Sciatic nerve (tissue), 2 donors: ENCODE measurements at places on chromosomes 3 and 15. TPM values are rescaled to one million over a fixed set of nuclear protein-coding genes. Genes with fewer than 3 reads are reported as not detected.
A peak's percentile ranks its signal among the peaks of the same experiment; 100 is the strongest.

DNA sequence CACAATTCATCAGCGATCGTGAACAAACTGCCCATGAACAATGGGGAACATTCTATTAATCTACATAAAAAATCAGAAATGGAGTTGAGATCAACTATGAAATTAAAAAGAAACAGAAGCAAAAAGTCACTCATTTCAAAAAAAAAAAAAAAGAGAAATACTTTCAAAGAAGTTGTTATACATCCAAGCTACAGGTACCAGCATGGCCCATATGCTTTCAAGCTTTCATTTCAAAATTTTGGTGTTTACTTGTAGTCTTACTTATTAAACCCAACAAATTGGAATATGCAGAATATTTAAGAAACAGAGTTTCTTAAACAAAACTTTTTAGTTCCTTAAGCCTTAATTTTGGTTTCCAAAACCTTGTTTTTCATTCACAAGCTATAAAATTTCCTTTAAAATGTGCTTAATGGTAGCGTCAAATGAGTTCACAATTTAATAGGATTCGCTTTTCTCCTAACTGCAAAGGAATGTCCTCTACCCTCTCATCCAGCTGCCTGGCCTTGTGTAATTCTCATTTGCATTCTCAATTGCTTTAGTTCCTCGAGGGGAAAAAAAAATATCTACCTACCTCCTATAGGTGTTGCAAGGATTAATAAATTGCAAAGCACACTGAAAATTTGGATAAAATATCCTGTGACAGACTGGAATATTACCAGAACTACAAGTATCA, 565.2 kb downstream of the ROBO1 start:
- no peak for DNase-seq

DNA sequence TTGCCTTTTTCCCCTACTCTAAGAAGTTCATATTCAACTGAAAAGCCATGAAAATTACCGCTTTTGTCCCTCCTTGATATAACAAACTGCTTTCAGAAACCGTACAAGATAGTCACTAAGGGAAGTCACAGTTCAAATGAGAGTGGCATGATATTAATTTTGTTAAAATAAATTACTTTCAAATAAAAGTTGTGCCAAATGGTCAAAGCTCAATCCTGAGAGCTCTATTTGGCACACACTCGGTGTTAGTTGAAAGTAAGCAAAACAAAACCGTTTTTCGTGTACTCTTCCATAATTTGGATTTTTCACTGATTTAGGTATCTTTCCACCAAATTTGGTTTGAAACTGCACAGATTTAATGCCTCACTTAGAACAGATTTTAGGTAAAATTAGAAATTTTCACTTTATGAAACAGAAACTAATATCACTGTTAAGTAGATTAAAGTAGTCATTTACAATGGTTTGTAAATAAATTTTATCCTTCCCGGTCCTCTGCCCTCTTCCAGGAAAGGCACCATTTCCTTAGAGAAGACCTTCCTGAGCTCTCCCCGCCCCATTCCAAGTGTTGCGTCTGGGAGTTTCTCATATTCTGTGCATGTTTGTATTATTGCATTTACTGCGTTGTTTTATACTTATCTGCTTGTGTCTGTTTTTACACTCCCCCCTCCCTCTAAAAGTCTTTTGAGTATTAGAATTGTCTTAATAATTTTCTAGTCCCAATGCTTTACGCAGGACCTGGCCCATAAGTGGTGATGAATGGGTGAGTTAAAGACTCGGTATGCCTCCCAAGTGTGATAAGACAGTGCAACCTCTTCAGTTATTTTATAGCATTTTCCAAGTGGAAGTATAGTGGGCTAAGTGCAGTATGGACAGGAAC, 853 bp downstream of the TCAIM start:
- no peak for DNase-seq

DNA sequence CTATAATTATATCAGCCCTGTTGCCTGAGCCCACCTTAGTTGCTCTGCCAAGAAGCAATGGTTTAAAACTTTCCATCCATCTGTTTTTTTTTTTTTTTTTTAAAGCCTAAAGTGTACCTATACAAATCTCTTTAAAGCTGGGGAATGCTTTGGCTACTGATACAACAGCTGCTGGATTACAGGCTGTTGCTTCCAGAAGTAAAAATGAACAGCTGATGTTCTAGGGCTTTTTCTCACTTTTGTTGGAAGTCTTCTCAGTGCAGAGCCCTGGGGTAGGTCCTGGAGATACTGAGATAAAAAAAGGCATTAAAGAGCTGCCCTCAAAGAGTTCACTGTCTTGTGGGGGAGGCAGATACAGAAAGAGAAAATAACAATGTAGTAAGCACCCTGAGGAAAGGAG, 218.1 kb downstream of the NLGN1 start:
- DNase-seq: no peak

- DNase-seq: no peak
These were observed 37.7 kb upstream of the NAALADL2 start for GRCh38 chr3:174821477-174821876.

DNA sequence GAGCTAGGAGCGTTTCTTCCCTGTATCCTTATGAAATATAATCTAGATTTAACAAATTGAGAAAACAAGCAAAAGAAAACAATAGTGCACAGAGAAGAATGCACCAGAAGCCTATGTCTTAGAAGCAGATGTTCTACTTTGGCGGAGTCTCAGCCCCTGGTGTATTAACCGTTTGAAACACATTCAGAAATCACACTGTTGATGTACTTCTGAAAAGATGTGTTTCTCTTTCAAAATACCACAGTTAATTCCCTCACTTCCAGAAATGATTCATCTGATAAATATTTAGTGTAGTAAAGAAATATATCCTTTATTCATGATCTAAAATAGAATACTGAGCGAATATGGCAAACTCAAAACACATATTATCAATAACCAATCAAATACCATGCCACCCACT, 77.7 kb downstream of the CBLB start:
- no peak for DNase-seq

- DNase-seq: no peak
These were observed 108.8 kb downstream of the EPHA3 start for GRCh38 chr3:89216016-89216739.

GRCh38 chr15:63573533-63573932, 23.7 kb upstream of the FBXL22 start:
- no peak for DNase-seq

DNA sequence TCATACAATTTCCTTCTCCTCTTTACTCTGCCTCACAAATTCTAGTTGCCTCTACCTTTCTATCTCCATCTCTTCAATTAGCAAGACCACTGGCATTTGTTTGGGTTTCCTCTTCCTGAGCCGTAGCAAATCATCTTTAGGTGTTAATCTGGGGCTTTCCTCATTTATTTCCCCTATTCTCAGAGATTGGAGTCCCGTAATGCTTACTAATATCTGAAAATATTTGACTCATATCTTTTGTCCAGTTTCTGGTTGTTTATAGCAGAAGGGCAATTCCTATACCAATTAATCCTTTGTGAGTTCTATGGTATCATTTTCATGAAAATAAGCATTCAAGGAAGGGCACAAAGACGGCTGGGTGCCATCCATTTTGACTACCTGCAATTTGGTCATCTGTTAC, 103.7 kb downstream of the NR2E3 start:
- no peak for DNase-seq

GRCh38 chr3:173045770-173046382, 95.2 kb downstream of the SPATA16 start:
- DNase-seq: no peak

GRCh38 chr3:101518421-101518871, 5.4 kb upstream of the SENP7 start:
- DNase-seq: no peak

- DNase-seq: peak; percentile 65
These were observed 31.5 kb downstream of the SEMA5B start for GRCh38 chr3:122996038-122996580.

- DNase-seq: no peak
These were observed 52.9 kb upstream of the SLCO2A1 start for GRCh38 chr3:134082582-134082981.

DNA sequence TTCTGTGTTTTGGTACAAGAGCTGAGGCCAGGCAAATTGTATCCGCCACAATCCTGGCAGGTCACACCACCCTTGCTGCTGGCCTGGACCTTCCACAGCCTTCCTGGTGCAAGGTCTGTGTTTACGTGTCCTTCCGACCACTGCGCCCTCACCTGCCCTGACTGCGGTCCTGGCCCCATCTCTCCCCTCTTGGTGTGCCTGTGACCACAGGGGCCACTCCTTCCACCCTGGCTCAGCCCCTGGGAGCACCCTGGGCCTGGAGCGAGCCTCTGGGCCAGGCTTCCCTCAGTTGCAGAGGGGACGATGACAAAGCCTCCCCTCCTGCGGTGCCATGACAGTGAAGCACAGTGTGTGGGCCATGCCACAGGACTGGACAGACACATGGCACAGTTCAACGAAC, 104.5 kb downstream of the PLXNA1 start:
- no peak for DNase-seq

- no peak for DNase-seq
These were observed 26.2 kb upstream of the TOP2B start for GRCh38 chr3:25690768-25691533.

DNA sequence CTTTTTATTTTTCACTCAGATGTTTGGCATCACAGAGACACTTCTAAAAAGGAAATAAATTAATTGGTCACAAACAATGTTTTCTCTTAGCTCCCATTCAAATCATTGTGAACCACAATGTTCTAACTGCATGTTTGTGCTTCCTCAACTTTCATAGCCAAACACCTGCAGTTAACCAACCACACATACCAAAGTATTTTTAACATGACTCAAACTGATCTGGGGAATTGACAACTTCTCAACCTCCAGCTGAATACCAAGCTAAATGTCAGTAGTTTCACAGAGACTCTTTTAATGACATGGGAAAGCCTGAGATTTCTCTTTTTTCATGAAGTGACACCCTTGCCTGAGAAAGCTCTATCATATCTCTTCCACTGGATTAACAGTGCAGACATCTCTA, 217.9 kb upstream of the MME start:
- no peak for DNase-seq

DNA sequence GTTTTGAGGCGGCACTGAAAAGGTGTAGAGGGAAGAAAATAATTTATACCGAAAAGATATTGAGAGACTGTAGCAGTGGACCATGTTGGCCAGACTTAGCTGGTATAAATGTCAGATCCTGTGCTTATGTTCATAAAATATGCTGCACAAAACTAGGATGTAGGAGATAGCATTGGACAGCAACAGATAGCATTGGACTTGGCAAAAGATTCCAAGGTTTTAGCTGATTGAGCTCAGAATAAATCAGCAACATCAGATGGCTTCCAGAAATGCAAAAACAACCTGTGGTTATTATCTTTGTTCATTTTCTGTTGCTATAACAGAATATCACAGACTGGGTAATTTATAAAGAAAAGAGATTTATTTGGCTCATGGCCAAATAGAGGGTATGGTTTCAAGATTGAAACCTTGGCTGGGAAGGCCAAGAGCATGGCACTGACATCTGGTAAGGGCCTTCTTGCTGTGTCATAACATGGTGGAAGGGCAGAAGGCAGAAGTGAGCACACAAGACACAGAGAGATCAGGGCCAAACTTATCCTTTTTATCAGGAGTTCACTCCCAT, 34.7 kb downstream of the SLC28A1 start:
- DNase-seq: no peak

DNA sequence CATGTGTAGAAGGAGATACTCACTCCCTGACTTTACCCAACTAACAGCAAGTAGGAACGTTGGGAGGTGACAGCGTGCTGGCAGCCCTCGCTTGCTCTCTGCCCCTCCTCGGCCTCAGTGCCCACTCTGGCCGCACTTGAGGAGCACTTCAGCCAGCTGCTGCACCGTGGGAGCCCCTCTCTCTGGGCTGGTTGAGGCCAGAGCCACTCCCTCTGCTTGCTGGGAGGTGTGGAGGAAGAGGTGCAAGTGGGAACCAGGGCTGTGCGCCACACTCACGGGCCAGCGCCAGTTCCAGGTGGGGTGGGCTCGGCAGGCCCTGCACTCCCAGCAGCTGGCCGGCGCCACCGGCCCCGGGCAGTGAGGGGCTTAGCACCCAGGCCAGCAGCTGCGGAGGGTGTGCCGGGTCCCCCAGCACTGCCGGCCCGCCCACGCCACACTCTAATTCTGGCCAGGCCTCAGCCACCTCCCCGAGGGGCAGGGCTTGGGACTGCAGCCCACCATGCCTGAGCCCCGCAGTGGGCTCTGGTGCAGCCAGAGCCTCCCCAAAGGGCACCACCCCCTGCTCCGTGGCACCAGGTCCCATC, 68.4 kb upstream of the FRMD4B start:
- DNase-seq: no peak

DNA sequence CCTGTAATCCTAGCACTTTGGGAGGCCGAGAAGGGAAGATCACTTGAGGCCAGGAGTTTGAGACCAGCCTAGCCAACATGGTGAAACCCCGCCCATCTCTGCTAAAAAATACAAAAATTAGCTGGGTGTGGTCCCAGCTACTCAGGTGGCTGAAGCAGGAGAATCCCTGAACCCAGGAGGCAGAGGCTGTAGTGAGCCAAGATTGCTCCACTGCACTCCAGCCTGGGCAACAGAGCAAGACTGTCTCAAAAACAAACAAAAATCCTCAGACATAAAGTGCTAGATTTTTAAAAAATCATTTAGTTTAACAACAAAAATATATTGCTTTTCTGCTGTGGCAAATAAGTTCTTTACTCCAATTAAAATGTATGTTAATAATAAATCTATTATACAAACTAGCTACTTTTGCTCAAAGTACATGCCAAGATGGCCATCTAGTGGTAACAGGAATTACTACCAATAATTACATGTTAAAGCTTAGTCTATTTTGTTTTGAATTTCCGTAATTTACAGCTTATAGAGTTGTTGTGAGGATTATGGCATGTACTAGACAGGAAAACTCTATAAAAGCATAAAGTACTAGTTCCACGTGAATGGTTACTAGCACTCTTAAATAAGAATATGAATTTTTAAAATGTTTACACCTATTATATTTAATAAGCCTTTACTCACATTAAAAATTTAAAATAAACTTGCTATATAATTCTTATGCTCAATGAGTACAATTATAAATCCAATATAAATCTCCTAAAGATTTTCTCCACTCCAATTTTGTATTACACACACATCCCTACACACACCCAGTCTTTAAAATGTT, 39.0 kb downstream of the GABPB1 start:
- no peak for DNase-seq

DNA sequence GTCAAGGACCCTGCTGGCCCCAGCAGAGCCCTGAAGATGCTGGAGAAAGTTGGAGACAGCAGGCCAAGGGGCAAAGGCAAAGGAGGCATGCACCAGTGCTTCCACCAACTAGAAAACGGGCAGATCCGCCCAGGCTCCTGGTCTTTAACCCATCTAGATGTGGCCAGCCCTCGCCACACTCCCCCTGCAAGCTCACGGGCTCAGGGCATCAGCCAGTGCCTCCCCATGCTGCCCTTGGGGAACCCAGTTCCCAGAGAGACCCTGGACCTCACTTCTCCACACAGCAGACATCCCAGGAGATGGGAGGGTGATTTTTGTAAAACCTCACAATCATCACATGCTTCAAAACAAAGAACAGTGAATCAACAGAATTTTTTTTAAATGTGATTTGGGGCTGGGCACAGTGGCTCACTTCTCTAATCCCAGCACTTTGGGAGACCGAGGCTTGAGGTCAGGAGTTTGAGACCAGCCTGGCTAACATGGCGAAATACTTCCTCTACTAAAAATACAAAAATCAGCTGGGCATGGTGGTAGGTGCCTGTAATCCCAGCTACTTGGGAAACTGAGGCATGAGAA, 24.5 kb downstream of the CYFIP1 start:
- no peak for DNase-seq

MYRIP gene
- total RNA-seq: 8.4 TPM

FETUB gene
- not detected for total RNA-seq

NUSAP1 gene
- total RNA-seq: 3.1 TPM

KCNMB3 gene
- 3.8 TPM for total RNA-seq

SNTN gene
- not detected for total RNA-seq

ACP3 gene
- total RNA-seq: 2.9 TPM

LZTFL1 gene
- 14.0 TPM for total RNA-seq

MEGF11 gene
- 6.8 TPM for total RNA-seq

CGNL1 gene
- 38.1 TPM for total RNA-seq

PARP15 gene
- total RNA-seq: 3.3 TPM
